ENCODE measurements at places on chromosomes 11 and 22.

DNA sequence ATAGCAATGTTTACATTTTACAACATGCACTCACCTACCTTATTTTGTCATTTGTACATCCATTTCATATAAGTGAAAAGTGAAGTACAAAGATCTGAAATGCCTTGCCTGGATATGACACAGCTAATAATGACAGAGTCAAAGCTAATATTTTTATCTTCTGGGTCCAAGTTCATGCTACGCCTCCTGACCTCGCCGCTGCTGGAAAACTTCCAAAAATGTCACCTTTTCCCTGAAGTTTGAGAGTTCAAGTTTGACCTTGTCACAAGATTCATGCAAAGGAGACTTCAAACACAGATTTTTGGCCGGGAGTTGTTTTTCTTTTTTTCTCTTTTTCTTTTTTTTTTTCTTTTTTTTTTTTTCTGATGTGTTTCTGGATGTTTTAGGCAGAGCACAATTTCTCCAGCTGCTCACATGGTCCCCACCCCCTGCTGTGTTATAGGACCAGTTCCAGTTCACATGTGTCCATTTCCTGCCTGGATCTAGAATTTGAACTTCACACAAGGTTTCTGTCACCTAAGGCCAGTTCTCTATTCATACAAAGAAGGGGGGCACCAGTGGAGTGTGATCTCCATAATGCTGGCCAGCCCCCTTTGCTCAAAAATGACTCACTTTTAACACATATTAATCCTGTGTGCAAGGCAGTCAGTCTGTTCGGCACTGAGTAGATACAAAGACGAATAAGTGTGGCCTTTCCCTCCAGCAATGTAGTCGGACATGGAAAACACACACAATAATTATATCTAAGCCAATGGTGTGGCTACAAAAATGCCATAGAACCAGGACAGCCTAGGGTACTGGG is 546.8 kb downstream of the BUD13 start:
- DNase-seq, result no peak

GRCh38 chr22:23910496-23911190 is 16.5 kb downstream of the MIF start:
- no peak for DNase-seq

DNA sequence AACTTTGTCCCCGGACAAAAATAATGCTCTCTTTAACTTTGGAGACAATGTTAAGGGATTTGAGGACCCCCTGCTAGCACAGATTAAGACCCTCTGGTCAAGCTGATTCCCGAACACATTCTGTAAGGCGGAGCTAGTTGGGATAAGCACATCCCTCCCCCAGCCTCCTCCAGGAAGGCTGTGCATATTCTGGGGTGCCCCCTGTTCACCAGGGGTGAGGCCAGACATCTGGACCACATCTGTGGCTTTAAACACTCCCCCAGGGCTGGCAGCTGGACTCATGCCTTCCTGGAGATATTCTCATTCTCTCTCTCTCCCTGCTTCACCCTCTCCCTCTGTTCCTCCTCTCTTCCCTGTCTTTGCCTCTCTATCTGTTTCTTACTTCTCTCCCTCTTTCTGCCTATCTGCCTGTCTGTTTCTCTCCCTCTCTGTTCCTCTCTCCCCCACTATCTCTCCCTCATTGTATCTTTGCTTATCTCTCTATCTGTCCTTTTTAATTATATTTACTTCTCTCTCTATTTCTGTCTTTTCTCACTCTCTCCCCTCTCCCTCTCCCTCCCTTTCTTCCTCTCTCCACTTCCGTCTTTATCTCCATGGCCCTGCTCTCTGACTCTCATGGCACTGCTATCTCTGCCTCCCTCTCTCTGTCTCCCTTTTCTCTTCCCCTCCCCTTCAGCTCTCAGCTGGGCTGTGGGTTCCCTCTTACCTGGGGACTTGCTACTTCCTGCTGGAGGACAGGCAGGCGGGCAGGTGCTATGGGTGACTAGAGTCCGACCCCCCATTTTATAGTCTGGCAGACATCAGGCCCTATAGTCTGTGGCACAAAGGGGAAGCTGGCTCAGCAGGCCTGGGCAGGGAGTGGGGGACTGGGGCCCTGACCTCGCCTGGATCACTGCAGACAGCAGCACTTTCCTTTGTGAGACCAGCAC is at the start of gene CRYBB1:
Gene CRYBB1 (minus strand): TSS at position 757 of the 929 bp plus-strand sequence. CDS start 1,708 bp downstream, outside the sequence.
- DNase-seq, result no peak

GRCh38 chr11:114987186-114987760 is 308.9 kb downstream of the NXPE2 start:
- DNase-seq, result no peak

DNA sequence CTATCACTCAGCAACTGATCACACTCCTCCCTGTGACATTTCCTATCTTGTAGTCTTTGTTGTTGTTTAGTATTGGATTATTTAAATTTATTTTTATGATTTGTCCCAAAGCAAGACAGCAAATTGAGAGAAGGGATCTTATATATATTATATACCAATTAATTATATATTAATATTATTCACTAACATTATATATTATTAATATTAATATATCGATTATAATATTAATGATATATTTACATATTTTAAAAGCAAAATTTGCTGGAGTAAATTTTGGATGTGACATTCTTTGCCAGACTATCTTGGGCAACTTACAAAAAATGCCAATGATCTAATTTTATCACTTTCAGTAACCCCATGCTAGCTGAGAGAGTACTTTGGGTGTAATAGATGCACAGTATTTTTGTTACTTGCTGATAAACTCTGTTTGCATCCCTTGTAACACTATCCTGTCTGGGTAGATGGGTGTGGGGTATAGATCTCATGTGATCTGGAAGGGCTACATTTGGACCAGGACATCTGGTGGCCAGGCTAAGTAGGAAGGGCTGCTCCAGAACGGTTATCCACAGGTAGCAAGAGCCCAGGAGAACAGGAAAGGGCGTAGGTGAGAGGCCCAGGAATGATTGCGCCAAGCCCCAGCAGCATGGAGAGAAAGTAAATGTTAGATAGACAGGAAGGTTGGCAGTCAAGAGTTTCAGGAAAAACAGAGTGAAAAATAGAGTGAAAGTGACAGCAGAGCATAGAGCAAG is 608.6 kb upstream of the KIRREL3 start:
- DNase-seq, result no peak

- no peak for DNase-seq
Observed at GRCh38 chr11:82465481-82465880, 268.2 kb downstream of the FAM181B start.

- no peak for DNase-seq
Observed at GRCh38 chr11:63888170-63889086, 28.5 kb downstream of the RCOR2 start.

DNA sequence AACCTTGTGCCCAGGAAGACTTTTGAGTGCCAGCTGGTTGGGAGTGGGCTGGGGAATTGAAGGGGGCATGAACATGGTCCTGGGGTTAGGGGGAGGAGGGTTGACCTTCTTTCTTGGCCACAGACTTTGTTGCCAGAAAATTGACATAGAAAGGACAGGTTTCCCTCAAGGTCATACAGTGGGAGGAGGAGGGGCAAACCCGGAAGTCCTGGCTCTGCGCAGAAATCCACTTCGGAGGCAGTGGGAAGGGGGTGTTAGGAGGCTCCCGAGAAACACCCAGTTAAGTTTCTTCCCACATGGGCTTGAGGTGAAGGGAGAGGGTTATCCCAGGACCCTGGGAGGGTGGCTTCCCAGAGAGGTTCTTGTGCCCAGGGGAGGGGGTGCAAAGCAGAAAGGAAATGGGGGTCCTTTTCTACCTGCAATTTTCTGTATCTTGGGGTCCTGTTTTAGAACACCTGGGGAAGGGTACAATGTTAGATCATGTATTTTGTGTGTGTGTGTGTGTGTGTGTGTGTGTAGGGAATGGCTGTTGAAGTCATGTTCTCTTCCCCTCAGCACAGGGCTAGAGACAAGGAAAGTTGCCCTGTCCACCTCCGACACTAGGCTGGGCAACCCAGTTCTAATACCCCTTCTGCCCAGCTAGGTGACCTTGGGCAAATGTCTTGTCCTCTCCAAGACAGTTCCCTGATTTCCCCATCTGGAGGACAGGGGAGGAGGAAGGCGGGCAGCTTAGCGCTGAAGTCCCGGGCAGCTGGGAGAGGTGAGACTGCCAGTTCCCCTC is 1.1 kb downstream of the PVALB start:
- DNase-seq, result no peak

- DNase-seq, result no peak
Observed at GRCh38 chr11:79170321-79170720, 270.5 kb downstream of the TENM4 start.

- DNase-seq, result no peak
Observed at GRCh38 chr11:1251236-1251770, 28.4 kb downstream of the MUC5B start.

GRCh38 chr11:6568191-6568918 is 35.1 kb downstream of the RRP8 start:
- DNase-seq, result no peak

DNA sequence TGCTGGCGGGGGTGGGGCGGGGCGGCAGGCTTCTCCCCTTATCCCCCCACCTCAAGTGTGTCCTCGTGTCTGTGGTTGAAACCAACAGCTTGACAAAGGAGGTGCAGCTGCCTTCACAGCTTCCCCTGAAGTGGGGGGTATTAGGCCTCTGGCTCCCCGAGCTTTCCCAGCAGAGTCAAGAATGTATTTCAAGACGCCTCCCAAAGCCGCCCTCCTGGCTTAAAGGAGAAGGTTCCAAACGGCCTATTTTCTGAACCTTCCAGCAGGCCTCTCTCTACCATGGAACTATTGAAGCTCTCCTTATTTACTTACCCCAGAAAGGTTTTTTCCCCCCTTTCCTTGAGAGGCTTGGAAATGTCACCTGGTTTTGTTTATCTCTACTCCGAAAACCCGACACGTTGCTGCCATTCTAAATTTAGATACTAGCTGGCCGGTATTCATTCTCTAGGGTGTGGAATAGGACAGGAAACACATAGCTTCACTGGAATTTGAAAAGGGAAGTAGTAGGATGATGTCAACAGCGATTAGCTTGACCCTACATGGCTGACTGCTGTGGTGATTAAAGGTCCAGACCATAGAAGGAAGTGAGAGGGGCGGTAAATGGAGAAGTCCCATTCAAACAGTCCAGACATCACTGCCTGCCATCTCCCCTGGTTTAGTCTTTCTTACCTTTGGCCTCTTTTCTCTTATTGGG is 671 bp upstream of the PICALM start:
- DNase-seq, result peak; percentile 91
